ENCODE measurements at places on chromosomes 13 and 19.

GRCh38 chr13:78993792-78994191 lies 334.8 kb upstream of the OBI1 start:
- DNase-seq, result no peak

- DNase-seq, result no peak
Measured at GRCh38 chr19:46607448-46607841, 6.3 kb downstream of the CALM3 start.

DNA sequence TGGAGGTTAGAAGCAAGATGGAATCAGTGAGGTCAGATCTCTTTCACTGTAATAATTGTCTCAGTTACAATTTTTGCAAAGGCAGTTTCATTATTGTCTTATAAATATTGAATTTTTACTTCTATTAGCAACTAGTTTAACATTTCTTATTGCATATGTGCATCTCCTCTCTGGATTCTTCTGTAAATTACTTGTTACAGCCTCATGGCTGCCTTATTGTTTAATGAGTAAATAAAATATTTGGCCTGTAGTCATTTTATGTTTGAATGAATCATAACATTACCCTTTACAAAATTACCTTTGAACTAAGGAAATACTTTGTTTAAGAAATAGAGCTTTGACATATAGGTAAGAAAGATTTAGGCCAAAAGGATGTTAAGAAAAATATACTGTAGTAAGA lies 212.4 kb downstream of the SLITRK6 start:
- DNase-seq, result no peak

- no peak for DNase-seq
Measured at GRCh38 chr13:59665732-59666131, 498.0 kb downstream of the DIAPH3 start.

DNA sequence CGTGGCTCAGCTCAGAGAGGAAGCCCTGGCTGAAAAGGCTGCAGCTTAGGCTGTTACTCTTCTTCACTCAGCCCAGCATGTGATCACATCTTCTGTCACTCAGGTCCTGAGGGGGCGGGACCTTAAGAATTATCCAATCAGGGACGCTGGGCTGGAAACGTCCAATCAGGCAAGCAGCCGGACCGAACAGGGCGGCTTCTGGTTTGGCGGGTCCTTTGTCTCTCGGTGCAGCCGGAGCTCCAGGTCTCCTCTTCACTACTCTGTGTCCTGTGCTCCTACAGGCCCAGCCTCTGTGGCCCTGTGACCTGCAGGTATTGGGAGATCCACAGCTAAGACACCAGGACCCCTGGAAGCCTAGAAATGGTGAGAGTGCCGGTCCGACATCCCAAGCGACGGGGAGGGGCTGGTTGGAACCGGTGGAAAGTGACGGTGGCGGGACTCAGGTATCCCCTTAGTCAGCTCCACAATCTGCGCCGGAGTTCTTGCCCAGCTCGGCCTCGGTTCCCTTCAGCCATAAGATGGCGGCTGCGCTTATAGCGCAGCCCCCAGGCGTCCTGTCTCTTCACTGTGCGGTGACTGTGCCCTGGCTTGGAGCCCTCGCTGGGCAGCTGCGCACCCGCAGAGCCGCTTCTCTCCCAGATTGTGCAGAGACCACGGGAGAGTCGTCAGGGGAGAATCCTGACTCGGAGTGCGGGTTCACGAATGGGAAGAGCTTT lies at the start of gene ZNF93:
Gene ZNF93, plus strand, starts transcription at position 218 of the 716 bp plus-strand sequence. Its CDS starts 143 bp downstream, at position 361.
- peak; percentile 96 for DNase-seq

DNA sequence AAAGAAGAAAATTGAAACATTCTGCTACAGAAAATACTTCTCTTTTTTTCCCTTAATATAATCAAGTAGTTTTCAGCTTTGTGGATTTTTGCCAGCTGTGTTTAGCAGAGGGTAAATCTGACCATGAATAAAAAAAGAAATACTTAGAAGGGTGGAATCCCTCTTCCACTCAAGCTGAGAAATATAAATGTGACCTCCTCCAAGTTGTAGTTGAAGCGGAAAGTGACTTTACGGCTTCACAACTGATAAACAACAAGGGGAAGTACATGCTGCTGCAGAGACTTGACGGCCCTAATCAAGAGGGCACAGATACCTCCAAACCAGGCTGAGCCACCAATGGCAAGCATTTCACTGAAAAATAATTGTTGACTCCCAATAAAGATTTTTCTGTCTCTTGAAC lies 785.0 kb downstream of the SLITRK5 start:
- no peak for DNase-seq

- no peak for DNase-seq
Measured at GRCh38 chr19:11020982-11021759, 60.3 kb downstream of the SMARCA4 start.

DNA sequence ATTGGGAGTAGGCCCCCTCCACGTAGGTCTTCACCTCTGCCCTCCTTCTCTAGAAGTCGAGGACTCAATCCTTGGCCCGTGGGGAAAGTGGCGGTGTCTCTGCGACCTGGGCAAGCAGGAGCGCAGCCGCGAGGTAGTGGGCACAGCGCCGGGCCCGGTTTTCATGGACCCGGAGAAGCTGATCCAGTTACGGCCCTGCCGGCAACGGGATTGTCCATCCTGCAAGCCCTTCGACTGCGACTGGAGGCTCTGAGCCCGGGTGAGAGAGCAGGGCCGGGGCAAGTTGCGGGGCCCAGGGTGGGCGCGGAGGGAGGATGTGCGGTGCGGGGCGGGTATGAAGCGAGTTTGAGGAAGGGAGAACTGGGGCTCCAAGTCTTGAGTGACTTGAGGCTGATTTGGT lies 2.2 kb downstream of the THSD8 start:
- DNase-seq, result no peak

GRCh38 chr19:38908911-38909310 lies 3.1 kb downstream of the CCER2 start:
- no peak for DNase-seq

DNA sequence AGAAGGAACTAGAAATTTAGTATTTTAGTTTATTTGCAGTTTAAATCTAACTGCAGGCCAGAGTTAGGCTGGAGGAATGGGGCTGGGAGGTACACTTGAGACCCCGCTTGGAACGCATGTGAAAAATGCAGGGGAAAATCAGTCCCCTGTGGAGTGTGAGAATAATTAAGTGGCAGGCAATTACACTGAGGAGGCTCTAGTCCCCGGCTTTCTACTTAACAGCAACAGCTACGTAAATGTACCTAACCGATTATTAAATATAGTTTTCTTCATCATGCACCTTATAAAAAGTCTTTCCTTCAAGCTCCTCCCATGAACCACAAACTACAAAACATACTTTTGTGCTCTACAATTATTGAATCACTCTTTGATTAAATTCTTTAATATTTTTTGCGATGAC lies 804 bp downstream of the ZNF708 start:
- no peak for DNase-seq

- DNase-seq, result no peak
Measured at GRCh38 chr13:32432856-32433255, 4.9 kb upstream of the N4BP2L1 start.

- peak; percentile 38 for DNase-seq
Measured at GRCh38 chr13:97911311-97912138, 42.0 kb upstream of the IPO5 start.

DNA sequence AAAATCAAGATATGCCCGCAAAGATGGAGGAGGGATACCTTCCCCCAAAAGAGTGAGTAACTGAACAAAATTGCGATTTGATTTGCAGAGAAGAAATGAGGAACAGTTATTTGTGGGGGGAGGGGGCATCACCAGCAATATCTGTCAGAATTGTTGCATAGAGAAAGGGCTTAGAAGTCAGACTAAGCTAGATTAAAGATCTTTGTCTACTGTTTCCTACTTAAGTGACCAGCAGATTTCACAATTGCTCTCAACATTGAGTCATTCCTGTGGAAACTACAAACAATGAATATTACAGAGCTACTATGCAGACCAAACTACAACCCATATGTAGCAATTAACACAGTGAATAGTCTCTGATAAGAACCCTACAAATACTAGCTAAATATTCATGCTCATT lies 27.4 kb downstream of the FPR3 start:
- DNase-seq, result no peak
